Uterus (tissue), 4 donors: ENCODE measurements at places on chromosomes 2 and 18. TPM values are rescaled to one million over a fixed set of nuclear protein-coding genes. Genes with fewer than 3 reads are reported as not detected.

GAL3ST2 gene
- total RNA-seq = not detected

GAREM2 gene
- total RNA-seq = under 0.01 TPM

FOXI3 gene
- 0.14 TPM for total RNA-seq

ATP6V1B1 gene
- total RNA-seq = not detected

FAM228A gene
- total RNA-seq = 3.0 TPM

PGAP1 gene
- total RNA-seq = 76.3 TPM

TRAPPC8 gene
- total RNA-seq = 29.1 TPM

ACADL gene
- 4.4 TPM for total RNA-seq

ITGA4 gene
- 0.51 TPM for total RNA-seq

DSG4 gene
- total RNA-seq = not detected

KCNIP3 gene
- total RNA-seq = 5.1 TPM

ITM2C gene
- 301 TPM for total RNA-seq

CDK5R2 gene
- not detected for total RNA-seq

- DNase-seq = peak; percentile 24
These were observed 136.2 kb downstream of the SLC8A1 start for GRCh38 chr2:40315683-40316082.

DNA sequence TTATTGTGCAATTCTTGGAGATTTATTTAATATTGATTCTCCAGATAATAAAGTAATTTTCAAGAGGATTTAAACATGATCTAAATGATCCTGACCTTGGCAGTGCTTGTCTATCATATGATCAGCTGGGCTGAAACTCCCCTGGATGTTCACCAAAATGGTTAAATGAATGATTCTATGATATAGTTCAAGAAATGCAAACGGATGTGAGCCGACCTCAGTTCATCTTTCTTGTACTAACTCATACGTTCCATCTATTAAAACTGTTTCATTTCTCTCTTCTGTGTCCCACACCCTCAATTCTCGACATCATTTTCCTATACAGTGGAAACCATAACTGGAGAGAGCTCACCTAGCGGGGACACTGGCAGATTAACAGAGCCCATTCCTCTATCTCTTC lies 281.7 kb upstream of the CCDC68 start:
- DNase-seq = no peak

- no peak for DNase-seq
These were observed 379.8 kb downstream of the TSN start for GRCh38 chr2:122135021-122135937.

GRCh38 chr2:68403199-68403644 lies 38.1 kb downstream of the PLEK start:
- DNase-seq = no peak

GRCh38 chr2:233185963-233186362 lies 65.5 kb upstream of the ATG16L1 start:
- DNase-seq = no peak

GRCh38 chr18:31246460-31246859 lies 71.5 kb upstream of the DSG1 start:
- no peak for DNase-seq

DNA sequence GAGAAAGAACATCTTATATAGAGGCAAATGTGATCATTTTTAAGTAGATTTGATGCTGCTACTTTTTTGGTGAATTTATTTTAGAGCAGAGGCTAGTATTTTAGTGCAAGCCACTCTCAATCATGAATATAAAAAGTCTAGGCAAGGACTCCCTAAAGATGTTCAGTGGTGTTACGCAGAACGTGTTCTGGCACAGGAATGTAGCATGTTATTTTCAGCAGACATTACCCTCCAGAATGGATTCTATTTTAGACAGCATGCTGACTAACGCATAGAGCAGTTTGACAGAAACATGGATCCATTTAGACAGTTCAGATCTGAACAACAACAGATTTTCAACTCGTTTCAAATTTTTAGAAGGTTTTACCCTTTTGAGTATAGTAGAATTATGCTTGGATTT lies 54.1 kb downstream of the DSC3 start:
- no peak for DNase-seq

- peak; percentile 35 for DNase-seq
These were observed 100.5 kb downstream of the SLC4A3 start for GRCh38 chr2:219727771-219728429.

GRCh38 chr2:9700109-9700495 lies 69.3 kb upstream of the YWHAQ start:
- DNase-seq = no peak

- DNase-seq = no peak
These were observed 7.1 kb upstream of the SOS1 start for GRCh38 chr2:39127973-39128372.

DNA sequence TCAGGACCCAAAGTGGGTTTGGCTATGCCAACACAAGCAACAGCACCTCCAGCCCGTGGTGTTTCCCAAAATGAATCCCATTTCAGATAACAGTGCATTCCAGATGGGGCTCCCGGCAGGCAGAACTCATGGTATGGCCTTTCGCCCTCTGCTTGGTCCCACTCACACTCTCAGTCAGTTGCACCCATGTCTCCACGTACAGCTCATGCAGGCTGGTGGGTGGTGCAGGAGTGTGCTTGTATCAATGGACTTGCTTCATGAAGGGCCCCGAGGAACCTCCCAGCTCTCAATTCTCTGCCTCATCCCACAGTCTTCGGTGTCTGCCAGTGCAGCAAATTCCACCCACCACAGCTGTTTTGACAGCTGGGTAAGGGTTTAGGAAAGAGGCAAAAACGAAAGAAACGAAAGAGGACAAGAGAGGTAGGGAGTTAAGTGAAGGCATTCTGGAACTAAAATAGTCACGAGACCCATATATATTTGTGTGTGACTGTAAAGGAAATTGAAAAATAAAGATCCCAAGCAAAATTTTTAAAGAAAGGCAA lies 278.1 kb downstream of the DCDC2C start:
- no peak for DNase-seq

GRCh38 chr2:205803500-205803899 lies 121.2 kb downstream of the NRP2 start:
- no peak for DNase-seq

DNA sequence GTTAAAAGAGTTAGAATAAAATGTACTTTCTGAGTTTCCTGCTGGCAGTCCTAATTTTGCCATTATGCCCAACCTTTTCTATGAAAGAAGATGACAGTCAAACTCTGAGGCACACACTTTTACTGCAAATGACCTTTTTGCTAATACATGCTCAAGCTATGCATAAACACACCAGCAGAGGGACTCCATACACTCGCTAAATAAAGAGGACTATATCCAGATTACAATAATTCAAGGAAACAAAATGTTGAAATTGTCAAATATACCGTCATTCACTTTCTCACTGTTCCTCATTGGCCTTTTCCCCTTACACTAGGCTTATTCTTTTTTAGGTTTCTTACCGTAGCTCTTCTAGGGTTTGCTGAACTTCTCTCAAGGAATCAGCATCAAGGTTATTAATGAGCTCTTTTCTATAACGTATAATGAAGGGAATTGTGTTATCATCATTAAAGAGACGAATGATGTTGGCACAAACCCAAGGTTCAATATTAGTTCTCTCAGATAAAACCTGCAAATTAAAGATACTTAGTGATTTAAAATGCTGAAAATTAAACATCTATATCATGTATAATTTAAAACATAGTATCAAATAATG lies 25.7 kb downstream of the SRBD1 start:
- DNase-seq = no peak

DNA sequence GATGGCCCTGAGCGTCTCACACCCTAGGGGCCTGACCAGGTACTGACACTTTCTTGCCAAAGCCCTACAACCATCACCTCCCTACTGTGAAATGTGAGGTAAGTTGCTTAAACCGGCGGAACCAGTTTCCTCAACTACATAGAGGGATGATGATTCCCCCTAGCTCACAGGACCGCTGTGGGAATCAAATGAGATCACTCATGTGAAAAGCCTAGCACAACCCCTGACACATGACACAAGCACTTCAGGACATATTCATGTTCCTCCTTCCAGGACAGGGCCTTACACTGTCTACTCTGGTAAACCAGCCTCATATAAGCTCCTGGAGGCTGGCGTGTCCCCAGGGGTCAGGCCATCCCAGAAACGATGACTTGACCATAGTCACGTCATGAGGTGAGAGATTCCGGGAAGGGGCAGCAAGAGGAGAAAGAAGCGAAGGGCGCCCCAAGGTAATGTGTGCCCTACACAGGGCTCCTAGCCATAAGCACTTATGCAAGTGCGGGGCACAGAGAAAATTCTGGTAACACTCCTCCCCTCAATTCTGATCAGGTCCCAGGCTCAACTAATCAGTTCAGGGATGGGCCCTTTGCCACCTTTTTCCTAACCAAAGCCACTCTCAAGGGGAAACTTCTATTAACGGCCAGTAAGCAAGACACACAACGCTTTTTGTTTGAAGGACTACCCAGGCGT lies 49.5 kb downstream of the C2orf42 start:
- DNase-seq = peak; percentile 49

DNA sequence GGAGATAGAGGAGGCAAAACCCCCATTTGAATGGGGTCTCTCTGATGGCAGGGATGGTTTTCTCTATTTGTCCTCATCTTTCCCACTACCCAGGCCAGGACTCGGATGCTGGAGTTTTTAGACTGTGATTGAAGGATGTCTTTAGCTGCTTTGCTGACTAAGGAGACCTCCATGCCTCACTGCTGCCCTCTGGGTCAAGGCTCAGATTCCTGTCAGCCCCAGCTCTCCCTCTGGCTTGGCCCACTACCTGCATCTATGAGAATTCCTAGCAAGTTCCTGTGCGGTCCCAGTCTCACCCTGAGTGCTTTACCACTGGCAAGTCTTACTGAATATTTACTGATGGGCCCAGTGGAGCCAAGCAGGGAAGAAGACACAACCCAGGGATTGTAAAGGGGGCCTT lies 184.0 kb downstream of the CELF4 start:
- no peak for DNase-seq

GRCh38 chr2:26292646-26293045 lies 47.9 kb downstream of the HADHB start:
- peak; percentile 53 for DNase-seq

DNA sequence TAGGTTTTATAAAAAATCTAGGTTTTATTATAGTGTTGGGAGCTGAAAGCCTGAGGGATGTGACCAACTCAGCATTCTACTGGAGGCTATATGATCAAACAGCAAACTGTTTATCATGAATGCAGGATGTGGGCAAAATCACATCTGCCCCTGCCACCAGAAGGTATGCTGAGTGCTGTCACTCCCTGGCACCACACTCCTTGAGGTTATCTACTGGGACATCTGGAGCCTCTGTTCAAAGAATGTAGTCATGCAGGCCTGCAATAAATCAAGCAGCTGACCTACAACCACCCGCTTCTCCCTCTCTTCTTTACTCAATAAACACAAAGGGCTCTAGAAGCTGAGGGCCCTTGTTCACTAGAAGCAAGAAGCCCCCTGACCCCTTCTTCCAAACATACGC lies 328.4 kb upstream of the DDX18 start:
- no peak for DNase-seq

- DNase-seq = no peak
These were observed 1.0 kb downstream of the ZDBF2 start for GRCh38 chr2:206275312-206276055.

DNA sequence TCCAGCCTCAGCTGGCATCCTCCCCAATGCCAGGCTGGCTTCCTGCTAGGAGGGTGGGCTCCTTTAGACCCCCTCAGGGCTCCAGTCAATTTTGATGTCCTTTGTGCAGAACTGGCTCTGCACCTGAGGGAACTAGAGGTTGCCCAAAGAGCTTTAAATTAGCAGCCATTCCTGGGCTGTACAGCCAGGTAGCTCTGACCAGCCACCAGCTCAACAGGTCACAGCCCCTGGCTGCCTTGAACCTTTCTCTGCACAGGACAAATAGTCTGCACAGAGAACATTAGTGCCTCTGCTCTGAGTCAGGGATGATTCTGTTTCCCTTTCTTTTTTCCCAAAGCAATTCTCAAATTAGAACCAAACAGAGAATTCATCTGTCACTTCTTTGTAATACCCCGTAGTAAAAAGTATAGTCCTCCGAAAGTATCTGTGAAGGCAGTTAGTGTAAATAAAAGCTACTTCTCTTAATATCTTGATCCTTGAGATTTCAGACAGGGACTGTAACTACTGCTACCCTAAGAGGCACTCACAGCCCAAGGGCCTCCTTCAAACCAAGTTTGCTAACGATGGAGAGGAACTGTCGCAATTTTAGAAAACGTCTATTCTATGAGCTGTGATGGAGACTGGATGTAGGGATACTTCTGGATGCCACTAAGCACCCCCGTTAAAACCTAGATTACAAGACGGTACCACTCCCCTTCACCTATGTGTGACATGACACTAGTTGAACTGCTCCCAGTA lies 3.0 kb downstream of the TTC32 start:
- no peak for DNase-seq

DNA sequence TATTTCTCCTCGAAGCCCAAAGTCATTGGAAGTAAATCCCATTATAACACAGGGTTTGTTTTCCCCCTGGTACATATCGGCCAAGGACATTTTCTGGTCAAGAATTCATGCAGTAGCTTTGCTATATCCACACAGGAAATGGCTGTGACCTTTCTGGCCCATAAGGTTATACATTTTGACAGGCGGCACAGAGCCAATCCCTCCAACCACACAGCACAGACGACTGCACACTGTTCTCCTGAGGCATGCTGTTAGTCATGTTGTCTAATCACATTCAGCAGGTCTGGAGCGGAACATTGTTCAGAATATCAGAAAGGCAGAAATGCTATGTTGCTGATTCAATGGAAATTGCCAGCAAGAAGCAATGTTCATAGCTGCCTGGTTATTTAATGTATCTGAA lies 742.3 kb upstream of the SLC8A1 start:
- no peak for DNase-seq

GRCh38 chr2:166613226-166613625 lies 119.2 kb upstream of the SCN7A start:
- DNase-seq = no peak

DNA sequence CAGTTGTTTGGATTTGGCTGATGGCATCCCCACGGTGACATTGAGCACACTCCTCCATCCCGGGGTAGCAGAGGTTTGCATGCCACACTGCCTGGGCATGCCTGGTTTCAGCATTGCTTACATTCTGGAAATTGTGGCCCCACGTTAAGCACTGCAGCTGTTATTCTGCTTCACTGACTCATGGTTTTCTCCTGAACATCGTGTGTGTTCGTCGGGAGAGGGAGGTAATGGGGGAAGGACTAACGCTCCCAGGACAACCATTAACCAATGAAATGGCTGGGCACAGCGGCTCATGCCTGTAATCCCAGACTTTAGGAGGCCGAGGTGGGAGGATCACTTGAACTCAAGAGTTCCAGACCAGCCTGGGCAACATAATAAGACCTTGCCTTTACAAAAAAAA lies 28.2 kb upstream of the YWHAQ start:
- no peak for DNase-seq
